ENCODE measurements at places on chromosomes 16 and 17. TPM values are rescaled to one million over a fixed set of nuclear protein-coding genes. Genes with fewer than 3 reads are reported as not detected.

Gene MPV17L
- total RNA-seq: 5.2 TPM

Gene CLEC3A
- total RNA-seq: not detected

Gene ZNF205
- total RNA-seq: 15.6 TPM

Gene HOXB8
- total RNA-seq: 6.0 TPM

Gene KRTAP4-7
- total RNA-seq: not detected

Gene IL17C
- not detected for total RNA-seq

Gene CCDC43
- 38.0 TPM for total RNA-seq

Gene LIMD2
- 11.6 TPM for total RNA-seq

Gene DPEP3
- total RNA-seq: not detected

Gene KRT222
- 0.57 TPM for total RNA-seq

Gene CARHSP1
- 145 TPM for total RNA-seq

Gene ADAMTS18
- total RNA-seq: 0.02 TPM

Gene KCNAB3
- total RNA-seq: 2.9 TPM

Gene EFCAB13
- 2.2 TPM for total RNA-seq

Gene PRR35
- total RNA-seq: 0.24 TPM

Gene SHMT1
- 45.3 TPM for total RNA-seq

Gene PRSS33
- 0.06 TPM for total RNA-seq

Gene CDH11
- 0.61 TPM for total RNA-seq

Gene TEX14
- 0.33 TPM for total RNA-seq

Gene CPHXL
- not detected for total RNA-seq

Gene FAM171A2
- 4.1 TPM for total RNA-seq

Gene MEOX1
- not detected for total RNA-seq

Gene USP10
- total RNA-seq: 72.5 TPM

Gene KCNH4
- 0.36 TPM for total RNA-seq
